ENCODE measurements at places on chromosomes 11 and 22. TPM values are rescaled to one million over a fixed set of nuclear protein-coding genes. Genes with fewer than 3 reads are reported as not detected.
A peak's percentile ranks its signal among the peaks of the same experiment; 100 is the strongest.

GRCh38 chr11:89736566-89736965 lies 26.5 kb downstream of the TRIM77 start:
- DNase-seq, result no peak

DNA sequence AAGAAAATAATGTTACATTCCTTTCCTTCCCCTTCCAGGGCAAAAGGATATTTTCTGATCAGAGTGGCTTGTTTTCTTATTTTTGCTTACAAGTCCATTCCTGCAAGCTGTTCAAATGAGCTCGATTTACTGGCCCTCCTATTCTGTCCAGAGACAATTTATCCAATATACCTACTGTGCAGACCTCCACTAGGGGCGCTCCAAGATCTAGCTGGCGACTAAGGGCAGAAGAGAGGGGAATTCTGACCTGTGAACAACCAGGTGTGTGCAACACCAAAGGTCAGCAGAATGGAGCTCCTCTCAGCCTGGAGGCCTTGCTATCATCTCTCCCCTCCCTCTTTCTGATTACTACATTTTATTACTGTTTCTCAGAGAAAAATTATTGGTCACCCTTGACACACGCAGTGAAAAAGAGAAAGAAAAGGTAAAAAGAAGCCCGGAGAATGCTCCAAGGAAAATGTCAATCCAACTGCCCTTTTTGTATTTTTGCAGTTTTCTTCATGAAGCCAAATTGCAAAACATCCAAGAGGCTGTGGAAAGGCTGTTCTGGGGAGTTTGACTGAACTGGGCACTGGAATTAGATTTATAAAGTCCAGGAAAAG lies 3.2 kb downstream of the SEZ6L start:
- no peak for DNase-seq

CRYBA4 gene
- not detected for total RNA-seq

GRCh38 chr22:38028344-38029130 lies 28.7 kb upstream of the PICK1 start:
- DNase-seq, result no peak

GRCh38 chr11:68213135-68213515 lies at the start of gene KMT5B:
TSS of gene KMT5B (minus strand) at chr11:68213296. CDS start at chr11:68190076, 23,220 bp downstream.
- DNase-seq, result peak; percentile 81

TEX54 gene
- not detected for total RNA-seq

- no peak for DNase-seq
Observed at GRCh38 chr11:134334796-134335571, 3.2 kb downstream of the GLB1L2 start.

MAJIN gene
- total RNA-seq, result not detected

DNA sequence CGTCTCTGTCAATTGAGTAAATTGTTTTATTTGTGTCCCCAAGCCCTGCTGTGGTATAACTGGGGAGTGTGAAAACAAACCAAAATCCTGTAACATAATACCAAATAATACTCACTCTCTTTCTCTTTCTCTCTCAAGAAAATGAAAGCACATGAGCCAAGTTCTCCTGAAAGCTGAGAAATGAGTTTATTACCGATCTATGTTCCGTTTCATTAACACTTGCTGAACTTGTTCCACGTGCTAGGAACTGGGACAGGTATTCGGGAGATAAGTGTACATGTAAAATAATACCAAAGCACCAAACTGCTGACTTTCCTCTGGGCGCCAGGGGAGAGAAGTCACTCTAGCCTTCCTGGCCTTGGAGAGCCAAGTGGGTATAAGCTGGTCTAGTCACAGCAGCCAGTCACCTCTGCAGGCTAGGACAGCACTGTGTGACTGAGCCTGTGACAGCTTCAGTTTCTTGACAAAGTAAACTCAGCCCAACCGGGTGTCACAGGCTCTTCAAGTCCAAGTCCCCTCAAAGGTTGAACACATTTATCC lies 23.1 kb downstream of the CD6 start:
- DNase-seq, result no peak

GRCh38 chr22:39645532-39645931 lies 75.0 kb downstream of the CACNA1I start:
- DNase-seq, result no peak

- DNase-seq, result no peak
Observed at GRCh38 chr22:20015187-20015625, 1.4 kb downstream of the ARVCF start.

OR2D2 gene
- 0.41 TPM for total RNA-seq

DNA sequence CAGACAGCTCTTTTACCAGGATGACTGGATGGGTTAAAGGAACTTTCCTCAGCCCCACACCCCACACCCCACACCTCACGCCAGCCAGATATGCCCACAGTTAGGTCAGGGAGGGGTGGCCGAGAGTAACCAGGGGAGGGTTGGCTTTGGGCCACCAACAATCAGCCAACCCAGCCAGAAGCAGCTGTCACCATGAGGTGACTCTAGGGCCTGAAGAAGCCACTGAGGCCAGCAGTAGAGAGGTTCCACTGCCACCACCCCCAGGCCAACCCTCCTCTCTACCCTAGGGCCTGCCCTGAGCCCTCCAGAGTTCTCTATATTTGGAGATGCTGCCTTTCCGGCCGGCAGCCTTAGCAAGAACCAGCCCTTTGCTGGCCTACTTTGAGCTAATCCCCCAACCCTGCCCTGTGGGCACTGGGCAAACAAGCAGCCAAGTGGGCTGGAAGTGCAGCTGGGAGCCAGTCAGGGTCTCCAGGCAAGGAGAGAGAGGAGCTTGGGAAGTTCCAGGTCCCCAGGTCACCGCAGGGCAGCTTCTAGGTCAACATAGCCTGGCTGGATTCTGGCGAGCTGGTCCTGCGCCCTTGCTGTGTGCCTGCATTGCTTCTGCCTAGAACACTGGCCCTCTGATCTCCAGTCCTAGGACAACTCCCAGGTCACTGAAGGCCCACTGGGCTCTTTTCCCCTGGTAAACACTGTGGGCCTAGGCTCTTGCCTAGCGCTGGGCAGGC lies 12.0 kb upstream of the SYT8 start:
- DNase-seq, result no peak

DNA sequence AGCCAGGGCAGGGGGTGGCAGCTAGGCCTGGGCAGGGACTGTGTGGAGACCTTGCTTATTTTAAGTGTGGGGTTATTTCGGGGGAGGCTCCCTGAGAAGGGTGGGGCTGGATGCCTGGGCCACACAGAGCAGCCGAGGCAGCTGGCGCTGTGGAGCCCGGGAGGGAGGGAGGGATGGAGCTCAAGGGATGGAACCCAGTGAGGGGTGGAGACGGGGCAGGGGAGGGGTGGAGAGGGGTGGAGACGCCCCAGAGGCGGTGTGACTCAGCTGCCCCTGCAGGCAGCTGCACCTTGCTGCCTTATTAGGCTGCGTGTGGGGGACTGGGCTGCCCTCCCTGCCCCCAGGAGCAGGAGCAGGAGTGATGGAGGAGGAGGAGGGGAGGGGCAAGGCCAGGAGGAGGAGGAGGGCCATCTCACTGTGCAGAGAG lies 9.8 kb upstream of the TSSC4 start:
- no peak for DNase-seq

GRCh38 chr11:47948137-47948536 lies 32.2 kb upstream of the PTPRJ start:
- DNase-seq, result no peak

DNA sequence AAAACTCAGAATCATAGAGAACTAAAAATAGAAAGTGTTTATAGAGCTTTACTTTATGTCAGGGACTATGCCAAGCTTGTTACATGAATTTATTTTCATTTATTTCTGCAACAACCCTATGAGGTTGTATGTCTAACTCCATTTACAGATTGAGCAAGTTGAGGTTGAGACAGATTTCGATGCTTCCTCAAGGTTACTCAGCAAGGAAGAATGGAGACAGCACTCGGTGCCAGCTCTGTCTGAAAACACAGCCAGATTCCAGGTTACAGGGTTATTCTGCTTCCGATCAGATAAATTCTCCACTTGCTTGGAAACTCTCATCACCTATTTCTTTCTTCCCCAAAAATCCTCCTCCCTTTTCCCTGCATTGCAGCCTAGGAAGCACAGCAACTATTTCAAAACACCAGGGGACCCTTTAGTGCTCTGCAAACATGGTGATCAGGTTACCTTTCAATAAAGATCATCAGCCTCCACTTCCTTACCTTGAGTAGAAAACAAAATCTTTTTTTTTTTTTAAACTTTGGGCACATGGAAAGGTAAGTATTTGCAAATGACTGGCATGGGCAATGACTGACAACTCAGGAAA lies 7.0 kb downstream of the MMP3 start:
- no peak for DNase-seq

DNA sequence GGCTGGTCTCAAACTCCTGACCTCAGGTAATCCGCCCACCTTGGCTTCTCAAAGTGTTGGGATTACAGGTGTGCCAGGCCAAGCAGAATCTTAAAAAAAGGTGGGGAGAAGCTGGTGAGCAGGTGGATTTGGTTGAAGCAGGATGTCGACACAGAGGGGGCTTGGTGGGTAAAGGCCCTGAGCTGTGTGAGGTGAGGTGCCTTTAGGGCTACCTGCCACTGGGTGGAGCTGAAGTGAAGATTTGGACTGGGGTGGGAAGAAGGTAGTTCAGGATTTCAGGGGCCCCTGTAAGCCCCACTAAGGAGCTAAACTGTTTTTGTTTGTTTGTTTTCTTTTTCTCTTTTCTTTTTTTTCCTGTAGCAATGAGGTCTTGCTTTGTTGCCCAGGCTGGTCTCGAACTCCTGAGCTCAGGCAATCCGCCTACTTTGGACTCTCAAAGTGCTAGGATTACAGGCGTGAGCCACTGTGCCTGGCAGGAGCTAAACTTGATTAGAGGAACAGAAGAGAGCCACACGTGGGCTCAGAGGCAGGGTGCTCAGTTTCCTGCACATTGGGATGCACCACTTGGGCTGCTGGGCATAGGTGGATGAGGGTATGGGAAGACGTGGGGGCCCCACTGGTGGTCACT lies 6.0 kb downstream of the P2RX6 start:
- DNase-seq, result no peak

- no peak for DNase-seq
Observed at GRCh38 chr11:114847306-114847975, 169.1 kb downstream of the NXPE2 start.

- no peak for DNase-seq
Observed at GRCh38 chr11:124841840-124842239, 23.4 kb upstream of the ROBO3 start.

- no peak for DNase-seq
Observed at GRCh38 chr22:28955817-28956216, 72.4 kb downstream of the ZNRF3 start.

ATG13 gene
- total RNA-seq, result 67.8 TPM

CCDC73 gene
- 0.44 TPM for total RNA-seq

NRGN gene
- total RNA-seq, result 2.7 TPM

- DNase-seq, result no peak
Observed at GRCh38 chr11:6397636-6398035, 7.4 kb downstream of the SMPD1 start.

- no peak for DNase-seq
Observed at GRCh38 chr22:37690901-37691504, 4.9 kb downstream of the NOL12 start.

TMEM45B gene
- total RNA-seq, result 0.81 TPM

GRCh38 chr11:114226356-114226755 lies 69.8 kb upstream of the NNMT start:
- DNase-seq, result no peak

MYRF gene
- 428 TPM for total RNA-seq

FOLR2 gene
- total RNA-seq, result not detected

GRCh38 chr11:63504933-63505586 lies 824 bp upstream of the LGALS12 start:
- DNase-seq, result no peak

DNA sequence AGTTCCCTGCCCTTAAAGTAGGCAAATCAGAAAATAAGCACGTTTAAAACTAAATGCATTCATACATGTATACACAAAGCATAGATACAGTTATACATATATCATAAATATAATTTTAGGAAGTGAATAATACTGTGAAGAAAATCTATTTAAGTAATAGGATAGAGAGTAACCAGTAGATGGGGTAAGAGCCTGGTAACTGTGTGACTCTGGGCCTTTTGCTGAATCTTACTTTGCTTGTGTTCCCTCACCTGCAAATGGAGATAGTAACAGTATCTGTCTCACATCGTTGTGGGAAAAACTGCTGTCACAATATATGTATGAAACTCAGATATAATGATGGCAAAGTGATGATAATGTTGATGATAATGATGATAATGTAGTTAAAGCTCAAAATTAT lies 29.9 kb downstream of the MS4A2 start:
- no peak for DNase-seq

- no peak for DNase-seq
Observed at GRCh38 chr11:13698132-13698531, 29.7 kb downstream of the FAR1 start.

GRM5 gene
- total RNA-seq, result 0.35 TPM

OR4A16 gene
- total RNA-seq, result not detected

DNA sequence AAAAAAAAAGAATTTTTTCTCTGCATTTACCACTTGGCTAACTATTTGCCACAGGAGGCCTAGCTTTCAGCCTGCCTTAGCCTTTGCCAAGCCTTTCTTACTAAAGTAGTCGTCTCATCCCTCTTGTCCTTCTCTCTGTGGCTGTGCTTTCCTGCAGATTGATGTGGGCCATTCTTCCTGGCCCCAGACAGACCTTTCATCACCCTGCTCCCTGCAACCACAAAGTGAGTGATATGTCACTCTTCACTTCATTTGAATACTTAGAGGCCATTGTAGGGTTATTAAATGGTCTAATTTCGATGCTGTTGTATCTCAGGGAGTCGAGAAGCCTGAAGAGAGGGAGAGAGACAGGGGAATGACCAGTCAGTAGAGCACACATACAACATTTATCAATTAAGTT lies 37.6 kb downstream of the ART5 start:
- DNase-seq, result no peak

CEP126 gene
- 3.2 TPM for total RNA-seq

DNA sequence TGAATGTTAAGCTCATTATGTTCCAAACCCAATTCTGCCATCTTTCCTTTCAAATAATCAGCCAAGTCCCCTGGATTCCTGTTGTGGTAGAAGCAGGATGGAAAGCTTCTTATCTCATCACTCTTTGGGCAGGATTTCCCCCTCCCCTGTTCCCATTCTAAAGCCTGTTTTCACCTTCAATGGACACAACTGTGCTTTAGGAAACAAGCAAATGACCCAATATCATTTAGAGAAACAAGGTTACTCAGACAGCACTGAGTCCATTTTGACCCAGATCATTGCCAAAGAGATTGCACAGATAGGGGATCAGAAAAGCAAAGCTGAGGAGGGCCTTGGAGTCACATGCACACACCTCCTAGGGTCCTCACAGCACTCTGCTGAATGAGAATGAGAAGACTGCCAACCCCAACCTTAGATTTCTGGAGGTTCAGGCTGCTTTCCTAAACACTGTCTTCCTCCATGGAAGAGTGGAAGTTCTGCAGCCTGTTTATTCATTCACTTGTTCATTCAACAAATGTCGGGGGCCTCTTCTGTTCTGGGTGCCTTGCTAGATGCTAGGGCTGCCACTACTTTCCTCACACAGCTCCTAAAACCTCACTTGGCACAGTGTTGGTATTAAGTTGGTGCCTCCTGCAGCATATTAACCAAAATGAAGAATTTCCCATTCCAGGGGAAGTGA lies 95.3 kb downstream of the ME3 start:
- no peak for DNase-seq

DNA sequence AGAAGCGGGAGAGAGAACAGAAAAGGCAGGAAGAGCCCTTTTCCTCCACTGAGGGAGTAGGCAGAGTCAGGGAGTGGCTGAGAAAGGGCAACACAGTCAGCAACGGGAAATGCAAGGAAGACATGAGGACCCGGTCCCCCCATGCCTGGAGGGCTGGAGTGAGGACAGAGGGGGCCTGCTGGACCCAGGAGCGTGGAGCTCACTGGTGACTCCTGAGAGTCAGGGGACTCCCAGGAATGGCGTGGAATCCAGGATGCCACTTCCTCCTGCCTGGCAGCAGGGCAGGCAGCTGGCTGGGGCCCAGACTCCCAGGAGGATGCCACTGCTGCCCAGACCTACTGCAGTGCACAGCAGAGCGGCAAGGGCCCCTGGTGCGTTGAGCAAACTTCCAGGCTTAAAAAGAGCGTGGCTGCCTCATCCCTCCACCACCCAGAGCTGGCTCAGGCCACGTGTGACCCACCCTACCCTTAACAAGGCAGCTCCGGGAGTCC lies 11.3 kb downstream of the C11orf21 start:
- DNase-seq, result peak; percentile 32
